ENCODE measurements at places on chromosomes 11 and 22.

GRCh38 chr11:13897646-13898276 is 64.8 kb upstream of the SPON1 start:
- DNase-seq: no peak

GRCh38 chr22:48651981-48652538 is 1175.6 kb downstream of the BRD1 start:
- no peak for DNase-seq

- no peak for DNase-seq
These were observed 31.1 kb downstream of the TMEM45B start for GRCh38 chr11:129846508-129847335.

DNA sequence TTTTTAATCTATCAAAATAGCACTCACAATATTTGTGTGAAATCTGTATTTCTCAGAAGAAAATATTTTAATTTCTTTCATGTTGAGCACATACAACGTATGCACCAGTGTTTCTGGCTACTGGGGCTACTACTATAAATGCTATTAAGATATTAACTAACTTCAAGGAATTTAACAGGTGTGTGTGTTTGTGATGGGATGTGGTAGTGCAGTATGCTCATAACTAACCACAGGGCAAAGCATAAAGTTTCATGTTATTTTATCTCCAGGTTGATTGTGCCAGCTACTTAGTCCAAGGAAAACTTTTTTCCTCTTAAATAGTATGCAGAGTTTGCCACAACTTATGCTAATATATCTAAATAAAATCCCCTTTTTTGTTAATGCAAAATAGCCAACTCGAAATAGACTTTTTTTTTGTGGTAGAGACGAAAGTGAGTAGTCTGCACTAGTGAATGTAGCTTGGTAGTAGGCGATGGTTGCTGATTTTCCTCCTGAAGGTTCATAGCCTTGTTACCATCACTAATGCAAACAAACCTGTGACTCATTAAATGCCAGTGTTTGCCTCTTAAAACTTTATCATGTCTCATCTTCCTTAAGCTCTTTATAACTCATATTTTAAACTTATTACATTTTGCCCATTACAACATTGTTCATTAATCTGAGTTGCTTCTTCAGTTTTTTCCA is 565.5 kb upstream of the ANO3 start:
- no peak for DNase-seq

GRCh38 chr11:112103446-112103845 is 16.8 kb downstream of the SDHD start:
- DNase-seq: no peak

DNA sequence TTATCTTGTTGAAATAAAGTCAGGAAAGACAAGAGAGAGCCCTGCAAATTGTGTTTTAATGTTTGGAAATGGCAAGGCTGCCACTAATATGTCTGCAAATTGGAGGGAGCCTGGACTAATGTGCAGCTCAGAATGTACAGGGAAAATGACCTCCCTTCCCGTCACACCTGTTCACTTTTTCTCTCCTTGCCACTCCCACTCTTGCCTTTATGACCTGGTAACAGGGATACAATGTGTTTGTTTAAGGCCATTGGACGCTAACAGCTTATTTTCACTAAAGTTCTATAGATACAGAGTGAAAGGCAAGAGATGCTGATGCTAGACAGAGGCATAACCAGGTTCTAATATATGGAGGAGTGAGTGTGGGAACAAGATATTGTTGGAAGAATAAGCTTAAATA is 203.9 kb downstream of the RAB38 start:
- DNase-seq: no peak

- no peak for DNase-seq
These were observed 236.8 kb downstream of the MN1 start for GRCh38 chr22:27564806-27565205.

DNA sequence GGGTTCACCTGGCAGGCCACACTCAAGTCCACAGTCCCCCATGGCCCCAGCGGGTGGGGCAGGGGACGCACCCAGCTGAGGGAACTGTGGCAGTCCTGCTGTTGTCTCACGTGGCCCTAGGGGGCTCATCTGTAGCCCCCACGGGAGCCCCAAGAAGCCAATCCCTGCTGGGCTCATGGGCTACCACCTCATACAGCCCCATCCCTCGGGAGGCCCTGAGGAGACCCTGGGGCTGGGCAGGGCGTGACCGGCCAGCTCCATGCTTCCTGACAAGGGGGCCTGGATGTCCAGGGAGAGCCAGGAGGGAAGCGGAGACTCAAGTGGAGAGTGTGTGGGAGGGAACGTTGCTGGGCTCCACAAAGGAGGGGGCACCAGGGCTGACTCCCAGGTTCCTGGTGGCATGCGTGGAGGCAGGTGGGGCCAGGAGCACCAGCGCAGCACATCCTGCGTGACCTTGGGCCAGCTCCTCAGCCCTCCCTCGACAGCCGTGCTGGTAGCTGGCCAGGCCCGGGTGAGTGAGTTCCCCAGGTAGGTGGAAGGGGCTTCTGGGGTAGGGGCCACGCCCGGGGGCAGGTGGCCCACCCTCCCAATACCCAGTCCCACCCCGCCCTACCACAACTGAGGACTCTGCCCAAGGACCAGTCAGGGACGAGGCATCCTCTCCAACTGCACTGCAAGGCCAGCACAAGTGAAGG is 7.9 kb downstream of the RTN4R start:
- no peak for DNase-seq

GRCh38 chr11:6771926-6772893 is at the start of gene OR2AG2:
OR2AG2 (minus strand) TSS chr11:6771976; CDS start chr11:6768957, 3,019 bp downstream.
- DNase-seq: peak; percentile 9

DNA sequence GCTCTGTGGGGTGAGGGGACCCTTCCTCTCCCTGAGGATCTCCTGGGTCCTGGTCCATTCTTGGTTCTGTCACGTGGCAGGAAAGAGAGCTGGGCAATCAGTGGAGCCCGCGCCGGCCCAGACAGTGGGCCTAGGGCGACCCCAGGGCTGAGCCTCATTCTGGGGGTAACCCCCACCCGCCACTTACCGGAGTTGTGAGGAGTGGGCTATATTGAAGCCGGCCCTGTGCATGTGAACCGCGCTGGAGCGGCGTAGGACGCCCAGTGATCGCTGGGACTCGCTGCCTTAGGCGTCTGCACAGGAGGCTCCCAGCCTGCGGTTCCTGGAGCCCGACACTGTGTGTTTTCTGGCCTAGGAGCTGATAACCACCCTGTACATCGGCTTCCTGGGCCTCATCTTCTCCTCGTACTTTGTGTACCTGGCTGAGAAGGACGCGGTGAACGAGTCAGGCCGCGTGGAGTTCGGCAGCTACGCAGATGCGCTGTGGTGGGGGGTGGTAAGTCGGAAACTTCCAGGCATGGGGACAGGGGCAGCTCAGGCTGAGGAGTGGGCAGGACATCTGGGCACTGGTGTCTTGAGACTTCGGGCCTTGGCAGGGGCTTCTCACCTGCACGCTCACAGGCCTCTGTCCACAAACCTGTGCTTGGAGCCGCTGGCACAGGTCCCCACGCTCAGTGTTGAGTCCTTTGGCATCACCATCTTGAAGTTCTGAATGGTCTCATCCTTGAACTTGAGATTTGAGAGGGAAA is 127.1 kb downstream of the KCNQ1OT1 start:
- no peak for DNase-seq
